ENCODE measurements at places on chromosomes 1 and 21.

- DNase-seq, result no peak
Observed at GRCh38 chr21:37744551-37744950, 171.7 kb downstream of the KCNJ6 start.

DNA sequence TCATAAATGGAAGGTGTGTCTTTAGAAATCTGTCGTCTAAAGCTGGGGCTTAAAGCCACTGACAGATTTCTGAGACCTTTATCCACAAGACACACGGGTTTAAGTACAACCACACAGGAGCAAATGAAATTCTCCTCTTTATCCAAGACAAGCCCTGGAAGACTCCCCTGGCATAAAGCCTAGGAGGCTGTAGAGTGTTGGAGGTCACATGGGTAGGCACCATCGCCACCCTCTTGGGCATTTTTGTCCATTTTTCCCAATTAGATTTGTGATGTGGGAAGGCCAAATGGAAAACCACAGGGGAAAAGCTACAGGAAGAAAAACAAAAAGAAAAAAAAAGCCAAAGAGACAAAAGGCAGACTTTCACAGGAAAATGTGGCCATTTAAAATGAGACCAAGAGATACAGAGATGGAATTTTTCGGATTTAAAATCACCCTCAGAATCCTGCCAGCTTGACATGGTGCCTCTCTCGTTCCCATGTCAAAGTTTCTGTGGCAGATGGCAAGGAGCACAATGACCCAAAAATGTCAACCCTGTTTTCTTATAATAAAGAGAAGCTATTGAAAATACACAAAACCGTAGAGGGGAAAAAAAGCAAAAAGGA lies 91.9 kb downstream of the PLD5 start:
- DNase-seq, result no peak

GRCh38 chr1:230986976-230987375 lies 8.1 kb downstream of the ARV1 start:
- no peak for DNase-seq

GRCh38 chr1:18409609-18410237 lies 71.0 kb upstream of the KLHDC7A start:
- no peak for DNase-seq

DNA sequence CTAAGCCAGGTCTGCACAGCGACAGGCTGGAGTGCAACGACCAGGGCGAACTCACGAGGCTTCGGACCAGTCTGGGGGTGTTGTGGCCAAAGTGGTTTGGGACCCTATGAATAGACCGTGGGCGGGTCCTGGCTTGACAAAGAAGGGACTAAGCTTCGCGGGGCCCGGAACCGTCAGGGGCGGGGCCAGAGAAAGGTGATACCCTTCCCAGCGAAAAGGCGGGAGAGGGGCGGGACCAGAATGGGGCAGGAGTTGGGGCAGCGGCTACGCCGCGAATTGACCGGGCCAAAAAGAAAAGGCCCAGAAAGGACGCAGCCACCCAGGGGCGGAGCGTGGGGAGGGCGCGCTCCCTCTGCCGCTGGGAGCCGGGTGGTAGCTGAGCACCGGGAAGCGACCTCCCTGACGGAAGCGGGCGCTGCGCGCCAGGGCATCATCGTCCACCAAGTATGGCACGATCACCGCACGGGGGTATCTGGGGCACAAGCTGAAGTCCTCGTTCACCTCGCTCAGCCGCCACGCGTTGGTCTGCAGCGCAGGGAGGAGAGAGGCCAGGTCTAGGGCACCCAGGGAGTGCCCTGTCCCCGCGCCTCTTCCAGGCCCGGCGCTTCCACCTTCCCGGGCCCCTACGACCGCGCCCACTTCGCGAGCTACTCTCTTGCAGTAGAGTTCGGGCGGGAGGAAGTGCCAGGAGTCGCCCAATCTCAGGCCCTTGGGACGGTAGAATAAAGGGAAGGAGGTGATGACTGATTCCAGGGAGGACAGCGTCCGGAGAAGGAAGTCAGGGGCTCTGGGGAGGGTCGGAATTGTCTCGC lies 6.7 kb upstream of the FAM167B start:
- DNase-seq, result peak; percentile 92

DNA sequence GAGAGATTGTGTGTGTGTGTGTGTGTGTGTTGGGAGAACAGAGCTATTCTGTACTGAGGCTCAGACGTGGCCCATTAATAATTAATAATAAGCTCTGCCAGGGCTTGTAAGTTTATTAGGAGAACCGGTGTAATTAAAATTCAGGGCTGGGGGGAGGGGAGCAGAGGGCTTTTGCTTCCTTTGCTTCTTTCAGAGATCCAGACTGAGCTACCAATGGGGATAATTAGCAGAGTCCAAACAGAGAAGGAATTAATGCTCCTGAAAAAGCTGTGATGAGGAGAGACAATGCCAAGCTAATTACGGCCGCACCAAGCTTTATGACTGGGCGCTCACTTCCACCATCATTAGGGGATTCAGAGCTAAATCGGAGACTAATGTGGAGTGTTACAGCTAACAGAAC lies 4.5 kb downstream of the SYT6 start:
- DNase-seq, result peak; percentile 56

DNA sequence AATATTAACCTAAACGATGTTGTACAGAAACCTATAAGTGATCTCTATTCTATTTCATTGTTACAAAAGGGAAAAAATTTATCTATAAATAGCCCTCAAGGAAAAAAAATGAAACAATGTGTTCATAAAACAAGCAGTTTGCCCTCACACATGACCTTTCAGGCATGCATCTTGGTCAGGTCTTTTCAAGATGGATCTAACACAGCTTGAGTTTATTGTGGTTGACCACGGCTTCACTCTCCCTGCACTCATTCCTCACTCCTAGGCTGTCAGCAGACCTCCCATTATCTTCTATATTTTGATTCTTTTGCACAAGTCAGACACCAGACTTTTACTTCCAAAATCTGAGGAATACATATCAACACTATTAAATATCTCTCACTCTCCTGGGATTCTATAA lies 544.3 kb downstream of the KCNT2 start:
- DNase-seq, result no peak

- DNase-seq, result no peak
Observed at GRCh38 chr1:175278734-175279116, 86.1 kb upstream of the KIAA0040 start.

- peak; percentile 9 for DNase-seq
Observed at GRCh38 chr21:44455524-44456213, 359 bp downstream of the LRRC3 start.

DNA sequence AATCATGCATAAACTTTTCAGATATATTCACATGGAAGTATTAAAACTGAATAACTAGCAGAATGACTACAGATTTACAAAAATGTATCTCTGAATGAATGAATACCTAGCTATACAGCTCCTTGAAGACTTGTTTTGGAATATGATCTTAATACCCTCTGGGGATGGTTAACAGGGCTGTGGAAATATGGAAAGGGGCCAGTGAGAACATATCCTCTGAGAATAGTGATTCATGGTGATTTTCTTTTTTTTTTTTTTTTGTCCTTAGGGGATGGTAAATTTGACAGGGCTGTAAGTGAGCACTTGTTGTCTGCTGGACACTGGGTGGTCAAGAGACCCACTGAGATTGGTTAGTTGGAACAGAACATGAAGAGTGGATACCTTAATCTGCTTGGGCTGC lies 80.7 kb upstream of the HP1BP3 start:
- DNase-seq, result no peak

- no peak for DNase-seq
Observed at GRCh38 chr1:8342325-8342724, 24.4 kb downstream of the SLC45A1 start.

- no peak for DNase-seq
Observed at GRCh38 chr1:46431695-46432094, 37.6 kb downstream of the FAAH start.

GRCh38 chr1:44411861-44412260 lies 6.8 kb downstream of the RNF220 start:
- DNase-seq, result no peak

DNA sequence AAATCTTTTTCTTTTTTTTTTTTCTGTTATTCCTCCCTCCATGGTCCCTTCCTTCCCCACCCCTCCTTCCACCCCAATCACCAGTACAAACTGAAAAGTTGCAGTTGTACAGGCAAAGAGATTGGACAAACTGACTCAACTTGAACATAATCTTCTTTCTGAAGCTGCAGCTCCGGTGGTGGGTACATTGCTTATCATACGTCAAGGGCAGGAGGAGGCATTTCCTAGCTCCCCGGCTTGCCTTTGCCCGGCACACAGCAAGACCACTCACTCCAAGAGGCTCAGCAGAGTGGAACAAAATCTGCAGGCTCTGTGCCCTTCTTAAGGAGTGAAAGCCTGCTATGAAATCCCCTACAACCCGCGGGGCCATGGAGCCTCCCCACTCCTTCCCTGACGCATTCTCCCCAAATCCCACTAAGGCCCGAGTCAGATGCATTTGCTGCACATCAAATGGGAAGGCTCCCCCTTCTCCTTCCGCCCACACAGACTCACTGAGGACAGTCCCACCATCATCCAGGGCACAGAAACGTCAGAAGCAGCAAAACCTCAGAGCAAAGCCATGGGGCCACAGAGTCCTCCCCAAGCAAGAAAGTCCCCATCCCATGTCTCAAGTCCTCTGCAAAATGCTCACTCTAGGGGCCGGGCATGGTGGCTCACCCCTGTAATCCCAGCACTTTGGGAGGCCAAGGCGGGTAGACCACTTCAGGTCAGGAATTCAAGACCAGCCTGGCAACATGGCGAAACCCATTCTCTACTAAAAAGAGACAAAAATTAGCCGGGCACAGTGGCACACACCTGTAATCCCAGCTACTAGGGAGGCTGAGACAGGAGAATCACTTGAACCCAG lies 45.9 kb downstream of the SYF2 start:
- DNase-seq, result no peak

GRCh38 chr1:111402083-111402482 lies 25.5 kb downstream of the OVGP1 start:
- no peak for DNase-seq

- DNase-seq, result no peak
Observed at GRCh38 chr1:40633931-40634376, 31.5 kb downstream of the RIMS3 start.

GRCh38 chr1:41573194-41573593 lies 88.7 kb upstream of the EDN2 start:
- DNase-seq, result no peak

- DNase-seq, result peak; percentile 51
Observed at GRCh38 chr1:71047635-71048607, at the start of gene PTGER3. Gene PTGER3 (minus strand): TSS chr1:71047816. CDS start chr1:71047577, 239 bp downstream.

- DNase-seq, result no peak
Observed at GRCh38 chr21:44461464-44462001, 6.2 kb downstream of the LRRC3 start.

GRCh38 chr1:40312238-40313205 lies 4.6 kb downstream of the COL9A2 start:
- no peak for DNase-seq

DNA sequence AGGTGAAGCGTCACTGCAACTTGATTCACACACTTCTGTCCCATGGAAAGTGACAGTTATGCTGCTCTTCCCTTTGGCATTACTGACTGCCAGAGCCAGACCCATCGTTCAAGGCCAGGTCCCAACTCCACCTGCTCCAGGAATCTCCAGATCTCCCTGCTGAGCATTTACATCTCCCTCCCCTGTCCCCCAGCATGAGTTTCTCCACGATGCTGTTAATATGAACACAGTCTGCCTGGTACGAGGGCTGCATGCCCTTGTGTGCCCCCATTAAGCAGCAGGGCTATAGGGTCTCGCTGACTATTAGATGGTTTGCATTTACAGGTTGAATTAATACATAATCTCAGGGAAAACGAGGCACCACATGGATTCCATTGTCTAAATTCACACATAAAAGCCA lies 4.3 kb downstream of the F3 start:
- DNase-seq, result no peak

DNA sequence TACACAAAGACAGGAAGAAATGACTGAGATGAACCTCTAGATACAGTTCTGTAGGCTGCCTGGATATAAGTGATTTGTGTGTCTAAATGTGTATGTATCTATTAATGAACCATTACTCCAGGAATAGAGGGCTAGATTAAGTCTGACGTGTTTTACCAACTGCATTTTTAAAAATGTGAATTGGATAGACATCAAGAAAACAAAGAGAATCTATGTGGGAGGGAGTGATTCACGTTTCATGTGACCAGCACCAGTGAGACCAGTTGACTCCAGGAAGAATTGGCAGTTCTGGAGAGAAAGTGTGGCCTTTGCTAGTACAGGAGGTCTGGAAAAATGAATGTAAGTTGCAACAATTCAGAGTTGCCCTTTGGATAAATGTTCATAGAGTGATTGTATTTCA lies 53.4 kb upstream of the RGS21 start:
- no peak for DNase-seq

- no peak for DNase-seq
Observed at GRCh38 chr1:201013031-201013485, 10.5 kb downstream of the KIF21B start.

Data from NCI-H1105 treated with DMSO at 0.1 percent for 48 hours (cell line).